MG63 (cell line): ENCODE measurements at places on chromosomes 5 and 9. TPM values are rescaled to one million over a fixed set of nuclear protein-coding genes. Genes with fewer than 3 reads are reported as not detected.

The SPATA6L gene
- total RNA-seq: not detected in 2 replicates

The GABBR2 gene
- 3.8 and 5.8 TPM in 2 replicates for total RNA-seq

The C5orf34 gene
- 12.4 and 19.1 TPM in 2 replicates for total RNA-seq

The CCDC107 gene
- total RNA-seq: 72.4 and 84.4 TPM in 2 replicates

The TLX3 gene
- total RNA-seq: not detected in 2 replicates

The KIF20A gene
- 111 and 129 TPM in 2 replicates for total RNA-seq

The BTNL3 gene
- not detected in 2 replicates for total RNA-seq

The IL4 gene
- total RNA-seq: not detected in 2 replicates

The LCN12 gene
- total RNA-seq: not detected in 2 replicates

The PCDHB6 gene
- 0.10 TPM in 1 of 2 replicates, not detected in the other for total RNA-seq

The SLC45A2 gene
- not detected in 2 replicates for total RNA-seq
